ENCODE measurements at places on chromosomes 16 and 17.

DNA sequence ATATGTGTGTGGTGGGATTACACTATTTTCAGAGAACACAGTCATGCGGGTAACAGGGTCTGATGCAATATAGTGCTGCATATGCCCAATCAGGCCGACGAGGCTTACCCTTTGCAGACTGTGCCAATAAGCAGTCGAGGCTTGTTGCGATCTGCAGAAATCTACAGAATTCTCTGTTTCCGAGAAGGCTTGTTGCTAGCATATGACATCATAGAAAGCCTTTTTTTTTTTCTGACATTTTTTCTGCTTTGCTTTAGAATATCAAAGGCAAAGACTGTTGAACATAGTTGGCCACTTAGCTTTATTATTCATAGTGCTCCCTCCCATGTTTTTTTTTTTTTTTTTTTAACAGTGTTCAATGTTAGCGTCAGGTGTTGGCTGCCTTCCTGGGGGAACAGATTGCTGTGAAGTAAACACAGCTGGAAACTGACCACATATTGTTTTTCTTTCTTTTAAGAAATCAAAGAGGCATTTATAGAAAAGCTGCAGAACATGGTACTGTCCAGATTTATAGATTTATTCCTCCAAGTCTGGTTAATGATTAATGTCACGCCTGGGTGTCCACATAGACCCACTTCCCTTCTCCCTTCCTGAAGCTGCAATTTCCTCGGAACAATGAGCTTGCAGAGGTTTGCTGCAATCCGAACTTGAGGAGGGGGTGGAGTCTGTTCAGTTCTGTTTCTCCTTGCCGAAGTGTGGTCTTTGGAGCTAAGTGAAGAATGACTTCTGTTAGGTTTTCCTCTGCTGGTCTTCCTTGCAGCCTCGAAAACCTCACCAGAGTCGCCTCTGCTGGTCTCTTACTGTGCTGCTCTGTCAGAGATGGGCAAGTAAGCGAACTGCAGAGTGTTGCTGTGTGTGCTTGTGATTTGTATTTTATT lies 87.3 kb downstream of the MAP2K6 start:
- no peak for DNase-seq

DNA sequence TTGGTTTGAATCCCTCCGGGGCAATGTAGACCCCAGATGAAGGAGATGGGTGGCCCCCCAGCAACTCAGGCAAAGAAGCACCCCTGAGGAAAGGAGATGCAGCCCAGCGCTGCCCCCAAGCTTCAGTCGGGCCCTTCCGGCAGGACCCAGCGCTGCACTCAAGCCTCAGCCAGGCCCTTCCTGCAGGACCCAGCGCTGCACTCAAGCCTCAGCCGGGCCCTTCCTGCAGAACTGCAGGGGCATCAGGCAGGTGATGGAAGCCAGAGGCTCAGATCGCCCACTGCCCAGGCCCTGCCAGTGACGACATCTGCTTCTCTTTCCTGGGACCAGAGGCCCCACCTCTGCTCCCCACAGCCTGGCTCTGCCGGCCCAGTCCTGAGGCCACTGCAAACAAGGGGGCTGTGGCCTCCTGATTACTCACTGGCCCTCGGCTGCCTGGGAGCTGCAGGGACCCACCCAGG lies 7.8 kb downstream of the SOX8 start:
- DNase-seq, result no peak

- DNase-seq, result no peak
Measured at GRCh38 chr17:79332011-79332554, 257.5 kb downstream of the ENGASE start.

GRCh38 chr17:19750835-19751234 lies 2.7 kb upstream of the ALDH3A1 start:
- no peak for DNase-seq

- no peak for DNase-seq
Measured at GRCh38 chr17:2899906-2900305, 103.7 kb downstream of the RAP1GAP2 start.

DNA sequence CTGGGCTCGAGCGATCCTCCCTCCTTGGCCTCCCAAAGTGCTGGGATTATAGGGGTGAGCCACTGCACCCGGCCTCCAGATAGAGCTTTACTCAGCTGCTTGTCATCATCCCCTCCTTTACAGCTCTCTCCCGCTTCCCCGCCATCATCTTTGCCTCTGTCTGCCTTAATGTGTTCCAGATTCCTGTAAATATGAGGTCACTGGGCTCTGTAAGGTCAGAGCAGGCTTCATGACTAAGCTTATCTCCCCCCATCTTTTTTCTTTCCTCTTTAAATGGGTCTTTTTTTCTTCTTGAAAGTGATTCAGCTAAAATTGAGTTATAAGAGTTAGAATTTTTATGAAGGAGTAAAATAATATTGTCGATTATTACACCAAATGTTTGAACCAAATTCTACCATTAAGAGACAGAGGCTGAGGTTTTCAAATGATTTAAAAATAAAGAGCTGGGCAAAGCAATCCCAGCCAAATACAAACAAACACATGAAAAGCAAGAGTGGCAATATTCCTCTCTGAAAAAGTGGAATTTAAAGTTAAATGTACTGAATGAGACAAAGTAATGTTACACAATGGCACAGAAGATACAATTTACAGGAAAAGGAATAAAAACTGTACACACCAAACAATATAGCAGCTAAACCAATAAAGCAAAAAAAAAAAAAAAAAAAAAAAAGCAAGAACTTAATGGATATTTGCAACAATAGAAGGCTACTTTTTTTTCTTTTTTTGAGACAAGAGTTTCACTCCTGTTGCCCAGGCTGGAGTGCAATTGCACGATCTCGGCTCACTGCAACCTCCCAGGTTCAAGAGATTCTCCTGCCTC lies 62.1 kb downstream of the CRISPLD2 start:
- DNase-seq, result no peak

DNA sequence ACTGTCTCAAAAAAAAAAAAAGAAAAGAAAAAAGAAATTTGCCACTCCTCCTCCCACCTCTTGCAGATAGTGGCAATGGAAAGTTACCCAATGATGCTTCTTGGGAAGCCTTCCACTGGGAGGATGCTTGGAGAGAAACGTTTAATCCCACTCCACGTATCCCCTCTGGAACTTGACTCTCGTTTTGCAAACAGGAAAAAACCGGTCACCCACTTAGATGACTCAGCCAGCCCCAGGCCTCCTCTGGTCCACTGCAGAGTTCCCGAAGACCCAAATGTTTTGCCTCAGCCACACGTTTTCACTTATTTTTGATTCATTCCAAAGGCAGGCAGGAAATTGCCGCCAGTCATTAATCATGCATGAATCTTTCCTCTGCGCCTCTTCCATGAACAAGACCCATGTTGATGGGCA lies 9.3 kb upstream of the TNFRSF17 start:
- no peak for DNase-seq

DNA sequence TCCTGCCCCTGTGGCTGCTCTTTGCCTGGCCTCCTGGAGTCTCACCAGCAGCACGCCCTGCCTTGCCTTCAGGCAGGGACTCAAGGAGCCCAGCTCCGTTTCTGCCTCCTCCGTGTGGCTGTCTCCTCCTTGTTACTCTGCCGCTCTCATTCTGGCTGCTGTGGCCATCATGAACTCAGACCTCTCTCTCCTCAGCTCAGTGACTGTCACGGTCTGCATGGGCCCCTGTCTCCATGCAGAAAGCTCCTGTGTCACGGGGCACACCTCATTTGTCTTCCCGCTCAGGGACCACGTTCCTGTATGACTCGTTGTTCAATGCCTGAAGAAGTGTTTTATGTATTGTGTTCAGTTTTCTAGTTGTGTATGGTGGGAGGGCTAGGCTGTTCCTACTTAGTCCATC lies 25.3 kb downstream of the RPTOR start:
- no peak for DNase-seq

DNA sequence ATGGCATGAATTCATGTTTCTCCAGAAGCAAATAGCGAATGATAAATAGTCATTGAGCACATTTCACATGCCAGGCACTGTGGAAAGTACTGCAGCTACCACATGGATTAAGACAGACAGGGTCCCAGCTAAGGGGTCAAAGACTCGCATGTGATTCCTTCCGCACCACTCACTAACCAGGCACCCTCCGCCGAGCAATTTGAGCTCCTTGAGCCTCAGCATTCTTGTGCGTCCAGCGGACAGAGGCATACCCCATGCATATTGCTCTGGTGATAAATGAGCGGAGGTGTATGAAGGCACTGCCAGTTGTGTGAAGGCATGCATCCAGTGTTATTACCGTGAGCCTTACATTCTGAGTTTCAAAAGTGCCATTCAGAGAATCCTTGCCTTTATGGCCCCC lies 358.7 kb downstream of the HS3ST4 start:
- DNase-seq, result no peak

GRCh38 chr17:74883241-74883745 lies 10.1 kb downstream of the FADS6 start:
- DNase-seq, result no peak

- no peak for DNase-seq
Measured at GRCh38 chr16:3731126-3731935, 14.0 kb upstream of the TRAP1 start.

- no peak for DNase-seq
Measured at GRCh38 chr16:58034774-58035173, 9.2 kb downstream of the MMP15 start.

- no peak for DNase-seq
Measured at GRCh38 chr16:10619271-10619849, 39.0 kb upstream of the EMP2 start.
